ENCODE measurements at places on chromosomes 6 and 20. TPM values are rescaled to one million over a fixed set of nuclear protein-coding genes. Genes with fewer than 3 reads are reported as not detected.

TP53TG5 gene
- not detected for total RNA-seq

GRCh38 chr6:4644996-4645395, 131.2 kb upstream of the CDYL start:
- H3K4me1 ChIP-seq, result peaks cover 6% of the 10 kb centered on the region
- H3K36me3 ChIP-seq, result no peaks in the 10 kb centered on the region
- no peak overlapping the region for H3K27ac ChIP-seq

DNA sequence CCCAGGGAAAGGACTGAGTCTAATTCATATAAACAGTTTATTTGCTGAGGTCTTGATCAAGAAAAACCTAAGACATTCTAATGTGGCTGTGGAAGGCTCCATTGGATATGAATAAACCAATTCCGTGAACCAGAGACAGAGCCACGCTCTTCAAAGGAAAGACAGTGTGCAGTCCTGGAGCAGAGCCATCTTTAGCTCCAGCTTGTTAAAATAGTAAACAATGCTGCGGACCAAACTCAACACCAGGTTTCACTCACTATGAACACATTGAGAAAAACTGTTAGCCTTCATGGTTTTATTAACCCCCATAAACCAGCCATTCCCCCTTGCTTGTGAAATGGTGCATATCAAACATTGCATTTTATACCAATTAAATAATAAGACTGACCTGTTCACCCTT, 61.9 kb downstream of the COL9A1 start:
- H3K36me3 ChIP-seq, result no peaks in the 10 kb centered on the region
- H3K4me1 ChIP-seq, result peaks cover 6% of the 10 kb centered on the region
- no peak overlapping the region for H3K4me3 ChIP-seq
- H3K27ac ChIP-seq, result no peak overlapping the region
- no peak for DNase-seq

GLP1R gene
- not detected for total RNA-seq

Data from vagina (tissue), 2 donors.